Kasumi-1 (cell line): ENCODE measurements at places on chromosomes 7 and 10.

DNA sequence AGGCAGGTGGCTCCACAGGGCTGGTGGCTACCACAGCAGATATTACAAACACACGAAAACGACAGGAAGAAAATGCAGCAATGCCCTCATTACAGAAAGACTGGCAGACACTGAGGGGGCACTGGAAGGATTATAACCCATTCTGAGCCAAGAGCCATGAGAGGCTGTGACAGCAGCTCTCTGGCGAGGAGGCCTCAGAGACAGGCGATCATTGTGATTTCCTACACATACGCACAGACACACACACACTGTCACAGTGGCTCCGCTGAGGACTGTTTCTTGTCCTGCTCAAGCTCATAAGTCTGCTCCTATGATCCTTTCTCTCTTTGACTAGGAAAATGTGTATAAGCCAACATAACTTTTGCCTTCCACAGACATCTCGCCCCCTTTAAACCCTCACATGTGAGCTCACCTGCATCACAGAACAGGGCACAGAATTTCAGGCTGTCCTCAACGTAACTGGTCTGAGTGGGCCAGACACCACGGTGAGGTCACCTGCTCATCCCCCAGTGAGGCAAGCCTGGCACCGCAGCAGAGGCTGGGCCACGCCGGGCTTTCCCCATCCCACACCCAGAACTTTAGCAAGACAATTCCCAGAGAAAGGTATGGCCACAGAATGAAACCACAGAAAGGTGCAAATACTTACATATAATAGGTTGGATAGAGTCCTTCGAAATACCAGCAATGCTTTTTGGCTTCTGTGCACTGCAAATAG is 51.7 kb downstream of the VOPP1 start:
- DNase-seq = no peak

GRCh38 chr10:43981696-43982095 is 333.0 kb upstream of the ZNF32 start:
- no peak for DNase-seq

GRCh38 chr7:91165846-91166230 is 98.4 kb upstream of the FZD1 start:
- DNase-seq = no peak

DNA sequence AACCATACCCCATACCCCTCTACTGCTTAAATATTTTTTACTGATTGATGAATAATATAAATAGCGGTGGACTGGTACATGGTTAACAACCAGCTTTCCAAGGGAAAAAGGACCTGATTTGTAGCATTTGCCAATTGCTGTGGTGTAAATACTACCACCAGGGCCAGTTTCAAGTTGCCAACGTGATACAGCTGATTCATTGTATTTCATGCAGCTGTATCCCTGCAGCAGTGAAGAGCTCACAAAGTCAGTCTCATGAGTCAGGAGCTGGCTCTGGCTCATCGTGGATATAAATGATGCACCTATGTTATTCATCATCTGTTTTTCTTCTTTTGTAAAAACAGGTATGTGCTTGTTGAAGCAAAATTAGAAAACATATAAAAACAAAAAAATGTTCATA is 15.2 kb downstream of the CALML5 start:
- DNase-seq = no peak

GRCh38 chr7:129417073-129417472 is 17.2 kb upstream of the STRIP2 start:
- DNase-seq = no peak

DNA sequence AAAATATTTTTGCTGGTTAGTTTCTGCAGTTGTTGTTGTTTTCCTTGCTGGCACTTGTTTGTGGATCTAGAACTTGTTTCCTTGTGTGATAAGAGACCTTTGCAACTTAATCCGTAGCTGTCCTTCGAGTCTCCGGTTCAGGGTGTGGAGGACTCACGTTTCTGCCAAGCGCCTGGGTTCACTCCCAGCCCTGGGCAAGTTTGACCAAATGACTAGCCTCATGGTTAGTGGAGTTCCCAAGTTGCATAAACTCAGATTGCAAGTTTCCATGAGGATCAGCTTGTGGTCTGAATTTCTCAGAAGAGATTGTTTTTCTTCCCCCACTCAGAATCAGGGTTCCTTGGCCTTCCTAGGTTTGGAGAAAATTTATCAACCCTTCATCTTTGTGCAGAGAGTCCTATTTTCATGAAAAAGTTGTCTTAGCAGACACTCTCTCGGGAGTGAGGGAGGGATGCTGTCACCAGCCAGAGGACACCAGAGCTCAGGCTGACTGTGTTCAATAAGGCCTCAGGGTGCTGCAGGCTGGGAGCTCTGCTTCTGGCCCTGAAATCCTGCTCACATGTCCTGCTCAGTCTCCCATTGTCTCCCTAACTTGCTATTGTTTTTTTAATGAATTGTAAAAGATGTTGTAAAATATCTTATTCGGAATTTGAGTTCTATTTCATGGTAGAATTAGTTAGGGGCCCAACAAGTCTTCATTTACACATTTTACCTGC is 377.7 kb upstream of the KLF6 start:
- DNase-seq = no peak

DNA sequence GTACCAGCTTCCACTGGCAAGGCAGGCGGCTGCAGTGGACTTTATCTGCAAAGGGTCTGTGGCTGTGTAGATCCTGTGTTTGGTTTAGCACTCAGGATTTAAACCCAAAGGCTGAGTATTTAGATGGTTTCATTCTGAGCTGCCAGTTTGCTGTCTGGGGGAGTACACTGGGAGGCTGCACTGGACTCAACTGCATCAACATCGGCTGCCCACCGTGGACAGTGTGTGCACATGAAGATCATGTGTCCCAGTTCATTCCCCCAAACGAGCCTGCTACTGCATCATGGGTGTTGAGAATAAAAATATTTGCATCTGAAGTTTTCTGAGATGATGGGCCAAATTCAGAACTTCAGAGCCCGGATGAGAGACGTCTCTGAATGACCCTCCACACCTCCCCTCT is 328.6 kb upstream of the SHH start:
- DNase-seq = no peak

DNA sequence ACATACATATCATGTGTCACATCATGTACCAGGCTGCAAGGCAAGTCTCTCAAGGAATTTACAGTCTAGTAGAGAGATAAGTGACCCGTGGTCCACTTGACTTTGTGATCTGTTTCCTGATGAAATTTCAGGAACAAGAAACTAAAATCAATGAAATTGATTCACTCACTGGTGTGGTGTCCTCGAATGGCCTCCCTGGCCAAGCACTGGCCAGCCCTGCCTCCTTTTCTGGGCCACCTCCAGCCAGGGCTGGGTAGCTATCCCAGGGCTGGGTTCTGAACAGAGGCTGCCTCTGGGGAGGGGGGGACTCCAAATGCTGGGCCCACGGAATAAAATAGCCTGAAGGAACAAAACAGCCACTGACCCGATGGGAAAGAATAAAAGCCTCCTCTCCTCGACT is 182.2 kb downstream of the HERPUD2 start:
- no peak for DNase-seq

- DNase-seq = no peak
Observed at GRCh38 chr10:83536426-83536825, 602.9 kb upstream of the GHITM start.
